HEK293T (cell line): ENCODE measurements at places on chromosomes 4 and X.

- DNase-seq = no peak
Measured at GRCh38 chr4:12071316-12071715, 642.6 kb upstream of the HS3ST1 start.

- no peak for DNase-seq
Measured at GRCh38 chr4:37827802-37828321, 1.4 kb downstream of the PGM2 start.

DNA sequence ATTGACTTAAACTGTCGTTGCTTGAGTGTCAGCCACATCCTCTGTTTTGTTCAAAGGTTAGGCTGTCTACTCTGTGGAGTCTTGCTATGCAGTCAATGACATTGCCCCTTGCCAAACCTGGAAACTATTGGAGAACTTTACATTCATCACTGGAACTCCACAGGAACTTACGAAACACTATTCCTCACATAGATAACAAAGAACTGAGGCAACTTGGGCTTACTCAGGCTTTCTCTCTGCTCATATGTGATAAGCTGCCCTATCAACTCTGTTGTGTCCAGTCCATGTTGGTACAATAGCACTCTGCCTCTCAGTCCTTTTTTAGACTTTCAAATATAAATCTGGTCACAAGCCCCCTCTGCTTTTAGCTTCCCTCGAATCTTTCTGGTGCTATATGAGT lies 9.4 kb downstream of the NPY5R start:
- no peak for DNase-seq

- DNase-seq = no peak
Measured at GRCh38 chrX:17500145-17500579, 125.2 kb downstream of the NHS start.

DNA sequence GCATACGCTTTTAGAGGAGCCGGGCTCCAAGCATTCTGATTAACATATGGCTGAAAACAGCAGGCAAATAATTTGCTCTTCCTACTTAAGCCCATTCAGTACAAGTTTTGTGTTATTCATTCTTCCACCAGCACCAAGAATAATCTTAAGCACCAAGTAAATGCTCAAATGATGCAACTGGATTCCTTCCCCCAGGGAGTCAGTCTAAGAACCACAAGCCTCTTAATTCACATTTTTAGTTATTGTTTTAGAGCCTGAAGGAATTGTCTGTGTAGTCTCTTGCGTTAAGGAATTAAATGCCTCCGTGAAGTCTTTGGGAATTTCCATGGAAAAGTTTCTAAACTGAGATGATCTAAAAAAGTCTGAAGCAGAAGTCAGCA lies 61.5 kb upstream of the MAGEB2 start:
- DNase-seq = no peak

- no peak for DNase-seq
Measured at GRCh38 chrX:118352566-118352965, 6.7 kb downstream of the WDR44 start.

DNA sequence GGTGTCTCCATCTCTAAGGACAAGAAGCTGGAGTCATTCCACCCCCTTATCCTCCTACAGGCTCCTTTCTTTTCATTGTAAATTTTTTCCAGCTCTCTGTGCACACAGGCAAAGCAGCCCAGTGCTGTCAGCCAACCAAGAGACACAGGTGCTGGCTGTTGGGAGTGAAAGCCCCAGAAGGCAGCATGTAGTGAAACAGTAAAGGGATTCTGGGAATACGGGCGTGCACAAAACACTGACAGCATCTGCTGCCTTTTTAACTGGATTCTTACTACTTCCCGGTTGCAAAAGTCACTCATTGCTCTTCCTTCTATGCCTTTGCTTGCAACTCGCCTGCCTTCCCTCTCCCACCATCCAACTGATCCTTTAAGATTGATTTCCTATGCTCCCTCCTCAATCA lies 208.6 kb upstream of the PRPS2 start:
- no peak for DNase-seq

DNA sequence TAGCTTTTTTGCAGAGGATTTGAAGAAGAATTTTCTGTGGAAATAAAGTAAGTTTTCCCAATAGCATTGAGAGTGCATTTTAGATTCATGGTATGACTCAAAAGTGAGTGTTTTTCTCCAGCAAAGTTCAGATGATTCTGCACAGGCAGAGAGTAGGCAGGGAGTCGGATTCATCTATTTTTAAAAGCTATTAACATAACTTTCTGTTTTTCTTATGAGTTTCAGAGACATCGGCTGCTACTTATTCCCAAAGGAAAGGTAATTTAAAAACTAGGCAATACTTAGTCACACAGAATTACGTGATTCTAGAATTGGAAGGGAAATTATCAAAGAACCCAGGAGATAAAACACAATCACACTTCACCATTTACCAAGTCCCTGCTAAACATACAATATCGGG lies 4.4 kb downstream of the CCDC110 start:
- no peak for DNase-seq

- DNase-seq = no peak
Measured at GRCh38 chr4:102535398-102536082, 34.4 kb downstream of the NFKB1 start.

- no peak for DNase-seq
Measured at GRCh38 chr4:4394644-4395043, 7.7 kb downstream of the NSG1 start.

- DNase-seq = no peak
Measured at GRCh38 chr4:89595125-89595789, 241.7 kb downstream of the SNCA start.

GRCh38 chr4:137674066-137674465 lies 141.8 kb upstream of the PCDH18 start:
- no peak for DNase-seq

DNA sequence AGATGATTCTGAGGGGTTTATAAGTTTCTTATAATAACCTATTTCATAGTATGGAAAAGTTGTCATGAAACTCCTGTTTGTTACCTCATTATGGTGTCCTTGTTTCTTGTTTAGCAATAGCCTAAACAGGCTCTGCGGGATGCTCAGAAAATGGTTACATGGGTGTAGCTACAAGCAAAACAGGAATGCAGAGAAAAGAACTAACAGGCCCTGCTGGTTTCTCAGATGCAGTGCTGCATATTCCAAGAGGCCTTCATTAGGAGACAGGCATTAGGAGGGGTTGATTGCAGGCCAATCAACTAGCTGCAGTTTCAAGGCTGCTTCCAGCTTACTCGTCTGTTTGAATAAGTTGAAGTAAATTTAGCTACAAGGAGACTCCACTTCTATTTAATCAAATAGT lies 37.6 kb upstream of the HPGD start:
- no peak for DNase-seq

GRCh38 chr4:89099034-89099433 lies 12.3 kb upstream of the TIGD2 start:
- DNase-seq = no peak

DNA sequence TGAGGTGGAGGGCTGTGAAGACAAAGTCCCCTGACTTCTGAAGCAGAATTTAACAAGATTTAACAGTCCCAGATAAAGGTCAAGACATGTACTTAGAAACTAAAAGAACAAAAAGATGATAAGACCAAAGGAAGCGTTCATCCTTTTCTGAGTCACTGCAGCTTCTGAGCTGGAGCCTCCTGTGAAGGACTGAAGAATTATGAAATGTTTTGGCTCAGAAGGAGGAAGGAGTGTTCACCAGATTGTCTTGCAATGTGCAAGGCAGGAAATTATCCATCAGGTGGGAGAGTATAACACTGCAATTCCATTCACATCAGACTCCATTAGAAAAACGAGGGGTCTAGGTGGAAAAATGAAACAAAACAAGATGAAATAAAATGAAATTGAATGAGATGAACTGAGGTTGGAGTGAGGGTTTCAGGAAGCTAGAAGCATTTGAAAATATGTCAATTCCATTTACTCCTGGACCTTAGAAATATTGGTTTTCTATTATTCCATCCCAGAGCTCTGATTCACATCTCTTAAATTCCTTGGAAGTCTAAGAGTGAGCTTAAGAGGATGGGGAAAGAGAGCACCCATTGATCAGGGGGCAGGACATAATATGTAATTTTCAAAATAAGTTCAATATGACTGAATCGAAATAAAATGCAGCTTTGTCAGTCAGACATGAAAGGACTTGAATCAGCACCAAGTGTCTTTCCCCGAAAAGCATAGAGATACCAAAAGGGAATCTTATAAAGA lies 186.1 kb upstream of the LNX1 start:
- DNase-seq = no peak

DNA sequence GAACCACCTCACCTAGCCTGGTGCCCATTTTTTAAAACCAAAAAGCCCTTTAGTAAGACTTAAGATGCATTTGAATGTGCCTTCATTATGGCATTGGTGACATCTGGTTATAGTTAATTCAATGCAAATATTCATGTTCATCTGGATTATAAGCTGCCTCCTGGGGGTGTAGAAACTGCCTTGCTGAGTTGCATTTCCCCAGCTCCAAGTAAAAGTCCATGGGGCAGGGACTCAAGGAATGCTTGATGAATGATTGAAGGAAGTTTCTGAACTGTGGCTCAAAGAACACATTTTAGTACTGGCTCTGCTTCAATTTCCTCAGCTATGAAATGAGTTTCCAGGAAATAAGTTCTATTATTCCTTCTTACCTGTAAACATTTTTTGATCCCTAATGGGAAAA lies 18.5 kb upstream of the RBM47 start:
- DNase-seq = no peak

- DNase-seq = no peak
Measured at GRCh38 chr4:98627531-98628257, 30.7 kb downstream of the TSPAN5 start.

GRCh38 chr4:77911091-77911490 lies 48.5 kb downstream of the MRPL1 start:
- DNase-seq = no peak

DNA sequence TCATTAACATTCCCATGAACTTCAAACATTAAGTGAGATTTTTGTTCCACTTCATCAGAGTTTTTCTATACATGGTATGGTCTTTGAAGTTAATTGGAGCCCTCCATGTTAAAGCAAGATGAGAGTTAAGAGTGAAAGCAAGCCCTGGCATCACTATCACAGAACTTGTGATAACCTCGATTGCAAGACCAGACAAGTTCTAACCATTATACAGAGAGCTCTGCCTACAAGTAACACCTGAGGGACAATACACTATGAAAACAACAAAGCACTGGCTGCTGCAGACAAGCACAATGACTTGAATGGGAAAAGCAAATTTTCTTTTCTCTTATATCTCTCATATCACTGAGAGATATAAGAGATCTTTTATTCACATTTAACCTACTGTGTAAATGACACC lies 126.6 kb upstream of the GYPA start:
- DNase-seq = no peak

DNA sequence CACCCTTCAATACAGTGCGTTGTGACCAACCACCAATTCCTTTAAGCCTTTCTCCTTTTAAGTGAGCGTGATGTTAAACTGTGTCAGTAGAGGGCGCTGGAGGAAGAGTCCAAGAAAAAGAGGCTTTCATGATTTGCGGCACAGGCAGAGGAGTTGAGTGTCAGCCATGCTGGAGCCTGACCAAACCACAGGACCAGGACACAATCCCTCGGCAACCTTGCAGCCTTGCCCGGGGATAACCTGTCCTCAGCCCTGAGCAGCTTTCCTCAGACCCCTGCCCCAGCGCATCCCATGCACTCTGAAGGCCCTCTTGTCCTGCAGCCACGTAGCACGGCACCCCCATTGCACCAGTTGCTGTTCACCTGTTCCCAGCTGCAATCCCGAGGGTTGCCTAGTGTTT lies 53.5 kb upstream of the SMIM31 start:
- peak; percentile 49 for DNase-seq

DNA sequence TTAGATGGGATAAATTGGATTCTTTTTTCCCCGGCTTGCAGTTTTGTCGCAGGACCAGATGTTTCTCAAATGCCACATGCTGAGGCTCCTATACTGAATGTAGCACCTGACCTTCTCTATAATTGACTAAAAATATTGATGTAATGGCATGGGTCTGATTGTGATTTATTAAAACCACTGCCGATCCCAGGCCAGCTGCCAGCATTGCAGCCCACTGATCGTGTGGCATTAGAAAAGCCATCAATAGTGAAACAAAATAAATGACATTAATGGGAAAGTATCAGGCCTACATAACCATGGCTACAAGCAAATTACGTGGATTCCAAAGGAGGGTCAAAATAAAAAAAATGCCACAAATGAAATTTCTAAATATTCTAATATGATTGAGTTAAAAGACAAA lies 98.7 kb downstream of the MAB21L2 start:
- no peak for DNase-seq

- DNase-seq = no peak
Measured at GRCh38 chrX:39627257-39627656, 470.5 kb downstream of the BCOR start.

- DNase-seq = no peak
Measured at GRCh38 chrX:8782595-8782994, 18.6 kb downstream of the FAM9A start.
